ENCODE measurements at places on chromosomes 11 and 22. TPM values are rescaled to one million over a fixed set of nuclear protein-coding genes. Genes with fewer than 3 reads are reported as not detected.

GRCh38 chr22:42368379-42369249 is 63.6 kb downstream of the NFAM1 start:
- H3K4me3 ChIP-seq = peak overlapping the region; percentile 62
- DNase-seq = peak; percentile 64
- H3K27ac ChIP-seq = peak overlapping the region; percentile 26
- H3K36me3 ChIP-seq = no peaks in the 10 kb centered on the region

DNA sequence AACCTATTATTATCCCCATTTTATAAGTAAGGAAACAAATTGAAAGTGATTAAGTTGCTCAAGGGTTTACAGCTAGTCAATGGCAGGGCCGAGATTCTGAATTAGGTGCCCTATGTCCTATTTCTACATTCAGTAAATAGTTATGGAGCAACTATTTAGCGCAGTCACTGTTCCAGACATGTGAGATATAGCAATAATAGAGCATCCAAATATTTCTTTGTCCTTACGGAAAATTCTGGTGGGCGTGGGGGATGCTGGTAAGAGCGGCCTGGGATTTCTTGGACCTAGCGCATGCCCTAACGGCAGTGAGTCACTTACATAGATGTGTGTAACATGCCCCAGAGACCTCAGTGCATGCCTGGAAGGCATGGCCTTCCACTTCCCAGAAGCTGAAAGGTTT is 4.4 kb downstream of the DTX4 start:
- no peaks in the 10 kb centered on the region for H3K27me3 ChIP-seq
- H3K4me3 ChIP-seq = no peak overlapping the region
- peaks cover 50% of the 10 kb centered on the region for H3K4me1 ChIP-seq
- no peak for DNase-seq
- H3K36me3 ChIP-seq = no peaks in the 10 kb centered on the region

- no peak overlapping the region for H3K27ac ChIP-seq
- no peaks in the 10 kb centered on the region for H3K27me3 ChIP-seq
These were observed 77.8 kb downstream of the BBOX1 start for GRCh38 chr11:27118371-27118770.

DNA sequence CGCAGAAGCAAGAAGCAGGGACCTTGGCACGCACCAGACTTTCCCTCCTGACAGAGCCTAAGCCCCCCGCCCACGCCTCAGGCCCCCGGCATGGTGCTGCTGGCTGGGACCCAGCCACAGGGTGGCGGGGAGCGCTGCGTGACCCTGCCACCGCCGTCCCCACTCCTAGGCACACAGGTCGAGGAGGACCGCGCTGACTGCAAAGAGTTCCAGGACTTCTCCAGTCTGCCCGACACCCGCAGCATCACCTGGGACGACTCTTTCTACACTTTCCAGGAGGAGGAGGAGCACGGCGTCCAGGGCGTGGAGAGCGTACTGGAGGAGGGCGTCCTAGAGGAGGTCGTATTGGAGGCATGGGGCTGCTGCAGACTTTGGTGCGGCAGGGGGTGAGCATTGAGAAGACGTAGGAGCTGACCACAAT is 103.7 kb downstream of the TRIM51G start:
- DNase-seq = no peak
- no peak overlapping the region for H3K4me3 ChIP-seq
- H3K36me3 ChIP-seq = no peaks in the 10 kb centered on the region
- H3K27ac ChIP-seq = no peak overlapping the region
- H3K27me3 ChIP-seq = no peaks in the 10 kb centered on the region

DNA sequence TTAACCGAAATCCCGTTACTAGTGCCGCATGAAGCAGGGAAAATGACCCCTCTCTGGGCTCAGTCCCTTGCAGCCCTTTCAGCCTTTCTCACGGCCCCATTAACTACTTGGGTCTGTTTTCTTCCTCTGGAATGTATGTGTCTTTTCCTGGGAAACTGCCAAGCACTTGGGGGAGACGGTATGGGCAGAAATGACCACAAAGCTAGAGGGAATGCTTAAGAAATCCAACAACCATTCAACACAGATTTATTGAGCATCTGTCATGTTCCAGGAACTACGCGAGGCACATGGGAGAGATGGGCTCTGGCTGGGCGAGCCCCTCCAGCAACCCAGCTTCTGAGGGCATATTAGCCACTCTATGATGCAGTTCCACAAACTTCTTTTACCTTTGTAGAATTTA is 462.6 kb downstream of the BUD13 start:
- no peaks in the 10 kb centered on the region for H3K36me3 ChIP-seq
- no peak overlapping the region for H3K4me3 ChIP-seq
- H3K27ac ChIP-seq = no peak overlapping the region
- H3K27me3 ChIP-seq = no peaks in the 10 kb centered on the region
- DNase-seq = no peak

- peak; percentile 95 for DNase-seq
- H3K36me3 ChIP-seq = no peaks in the 10 kb centered on the region
- H3K4me3 ChIP-seq = peak overlapping the region; percentile 55
- H3K27ac ChIP-seq = no peak overlapping the region
These were observed 1.4 kb downstream of the BDNF start for GRCh38 chr11:27698872-27699241.

GRCh38 chr11:75668451-75669297 is at the start of gene MAP6:
Gene MAP6 (minus strand): TSS chr11:75669038. CDS start chr11:75668369, 669 bp downstream.
- H3K27me3 ChIP-seq = peaks cover 4% of the 10 kb centered on the region
- H3K4me1 ChIP-seq = peaks cover 24% of the 10 kb centered on the region
- H3K27ac ChIP-seq = no peak within 1 kb of the TSS
- no peaks in the 10 kb centered on the region for H3K36me3 ChIP-seq
- peak; percentile 80 for DNase-seq

DNA sequence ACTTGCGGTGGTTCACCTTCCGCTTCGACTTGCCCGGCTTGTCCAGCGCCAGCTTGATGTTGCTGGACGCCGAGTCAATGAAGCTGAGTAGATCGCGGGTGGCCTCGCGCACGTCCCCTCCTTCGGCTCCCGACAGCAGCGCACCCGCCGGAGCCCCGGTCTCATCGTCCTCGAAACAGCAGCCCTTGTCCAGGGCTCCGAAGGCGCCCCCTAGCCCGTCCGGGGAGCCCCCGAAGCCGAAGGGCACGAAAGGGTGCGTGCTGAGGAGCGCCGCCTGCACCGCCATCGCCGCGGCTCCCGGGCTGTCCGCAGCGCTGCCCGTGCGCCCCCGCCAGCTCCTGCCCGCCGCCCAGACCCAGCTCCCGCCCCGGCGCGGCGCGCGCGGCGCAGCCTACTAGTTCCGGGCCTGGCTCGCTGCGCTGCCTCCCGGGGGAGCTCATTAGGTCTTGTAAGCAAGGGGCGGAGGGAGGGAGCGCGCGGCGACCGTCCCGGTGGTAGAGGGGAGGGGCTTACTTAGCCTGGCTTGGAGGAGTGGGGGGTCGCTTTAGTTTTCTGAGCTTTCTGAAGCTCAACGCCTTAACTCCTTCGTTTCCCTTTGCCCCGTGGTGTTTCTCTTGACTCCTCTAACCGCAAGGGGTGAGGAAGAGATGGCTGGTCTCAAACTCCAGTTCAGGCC is at the start of gene FAM181B:
FAM181B (minus strand) TSS at position 421 of the 676 bp plus-strand sequence; CDS start at position 286, 135 bp downstream.
- peak; percentile 89 for DNase-seq
- H3K4me3 ChIP-seq = peak within 1 kb of the TSS; percentile 56

GRCh38 chr11:92642177-92642931 is 327.1 kb upstream of the MTNR1B start:
- no peaks in the 10 kb centered on the region for H3K4me1 ChIP-seq
- no peak overlapping the region for H3K4me3 ChIP-seq
- no peak for DNase-seq
- H3K36me3 ChIP-seq = no peaks in the 10 kb centered on the region

DNA sequence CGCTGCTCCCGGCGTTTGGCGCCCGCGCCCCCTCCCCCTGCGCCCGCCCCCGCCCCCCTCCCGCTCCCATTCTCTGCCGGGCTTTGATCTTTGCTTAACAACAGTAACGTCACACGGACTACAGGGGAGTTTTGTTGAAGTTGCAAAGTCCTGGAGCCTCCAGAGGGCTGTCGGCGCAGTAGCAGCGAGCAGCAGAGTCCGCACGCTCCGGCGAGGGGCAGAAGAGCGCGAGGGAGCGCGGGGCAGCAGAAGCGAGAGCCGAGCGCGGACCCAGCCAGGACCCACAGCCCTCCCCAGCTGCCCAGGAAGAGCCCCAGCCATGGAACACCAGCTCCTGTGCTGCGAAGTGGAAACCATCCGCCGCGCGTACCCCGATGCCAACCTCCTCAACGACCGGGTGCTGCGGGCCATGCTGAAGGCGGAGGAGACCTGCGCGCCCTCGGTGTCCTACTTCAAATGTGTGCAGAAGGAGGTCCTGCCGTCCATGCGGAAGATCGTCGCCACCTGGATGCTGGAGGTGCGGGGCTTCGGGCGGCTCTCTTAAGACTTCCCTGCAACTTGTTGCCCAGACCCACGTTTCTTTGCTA is at the start of gene CCND1:
CCND1 (plus strand) TSS at position 162 of the 587 bp plus-strand sequence; CDS start at position 320, 158 bp downstream.
- H3K27me3 ChIP-seq = peaks cover 6% of the 10 kb centered on the region
- H3K4me1 ChIP-seq = peaks cover 90% of the 10 kb centered on the region
- peak within 1 kb of the TSS; percentile 73 for H3K4me3 ChIP-seq
- H3K36me3 ChIP-seq = no peaks in the 10 kb centered on the region
- peak within 1 kb of the TSS; percentile 86 for H3K27ac ChIP-seq

- H3K4me3 ChIP-seq = no peak overlapping the region
- DNase-seq = peak; percentile 42
- H3K27me3 ChIP-seq = no peaks in the 10 kb centered on the region
- H3K36me3 ChIP-seq = peaks cover 8% of the 10 kb centered on the region
- peaks cover 7% of the 10 kb centered on the region for H3K4me1 ChIP-seq
These were observed 32.2 kb downstream of the GNB1L start for GRCh38 chr22:19822301-19823117.

DNA sequence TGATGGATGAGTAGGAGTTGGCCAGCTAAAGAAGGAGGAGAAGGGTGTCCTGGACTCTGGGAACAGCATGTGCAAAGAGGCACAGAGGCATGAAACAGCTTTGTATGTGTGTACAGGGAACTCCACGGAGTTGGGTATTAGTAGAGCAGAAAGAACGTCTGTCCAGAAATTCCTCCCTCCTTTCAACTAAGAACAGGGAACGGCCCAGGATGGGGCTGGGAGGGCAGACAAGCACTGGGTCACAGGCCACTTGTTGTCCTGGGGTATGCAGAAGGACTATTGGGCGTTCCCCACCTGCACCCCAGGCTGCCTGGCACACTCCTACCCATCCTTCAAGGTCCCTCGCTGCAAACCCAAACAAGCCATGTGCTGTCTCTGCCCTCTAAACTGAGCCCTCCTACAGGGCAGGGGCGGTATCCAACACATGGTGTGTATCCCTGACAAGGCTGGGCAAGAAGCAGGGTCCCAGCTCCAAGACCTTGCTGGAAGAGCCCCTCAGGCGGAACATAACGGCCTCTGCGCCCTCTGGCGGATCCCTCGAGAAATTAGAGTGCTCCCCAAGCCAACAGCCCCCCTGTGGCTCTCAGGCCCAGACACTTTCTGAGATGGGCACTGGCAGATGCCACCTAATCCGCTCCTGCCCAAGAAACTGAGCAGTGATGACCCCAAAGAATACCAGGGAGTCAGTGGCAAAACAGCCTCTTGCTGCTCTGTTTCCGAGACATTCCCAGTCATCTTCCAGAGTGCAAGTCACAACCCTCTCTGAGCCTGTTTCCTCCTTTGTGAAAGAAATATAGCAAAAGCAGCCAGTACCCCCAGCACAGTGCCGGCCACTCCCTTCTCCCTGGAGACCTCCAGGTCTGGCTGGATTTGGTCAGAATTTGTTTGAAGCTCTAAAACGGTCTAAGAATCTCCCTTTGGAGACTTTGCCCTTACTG is 1.6 kb upstream of the ELFN2 start:
- peaks cover 26% of the 10 kb centered on the region for H3K4me1 ChIP-seq
- no peak overlapping the region for H3K4me3 ChIP-seq
- H3K36me3 ChIP-seq = no peaks in the 10 kb centered on the region
- peak; percentile 47 for DNase-seq
- H3K27ac ChIP-seq = no peak overlapping the region

GRCh38 chr11:1259561-1259960 is 36.7 kb downstream of the MUC5B start:
- no peaks in the 10 kb centered on the region for H3K27me3 ChIP-seq
- H3K4me3 ChIP-seq = no peak overlapping the region
- H3K27ac ChIP-seq = no peak overlapping the region
- H3K36me3 ChIP-seq = no peaks in the 10 kb centered on the region
- peaks cover 27% of the 10 kb centered on the region for H3K4me1 ChIP-seq

GRCh38 chr22:35480627-35481550 is 59.7 kb upstream of the RASD2 start:
- H3K4me1 ChIP-seq = peaks cover 48% of the 10 kb centered on the region
- H3K27me3 ChIP-seq = no peaks in the 10 kb centered on the region
- peak; percentile 55 for DNase-seq

- DNase-seq = no peak
- no peaks in the 10 kb centered on the region for H3K4me1 ChIP-seq
- no peak overlapping the region for H3K4me3 ChIP-seq
- no peaks in the 10 kb centered on the region for H3K36me3 ChIP-seq
These were observed 21.3 kb upstream of the SLC5A1 start for GRCh38 chr22:32021716-32022115.

Gene WBP2NL
- 4.8 TPM for total RNA-seq

Gene ADORA2A
- 5.0 TPM for total RNA-seq

Gene OR51B5
- total RNA-seq = 0.92 TPM

Gene C22orf42
- total RNA-seq = not detected

Gene OR51B4
- total RNA-seq = not detected

Gene LARGE1
- total RNA-seq = 110 TPM

Gene KCNJ1
- not detected for total RNA-seq

Gene UCP2
- 41.9 TPM for total RNA-seq

Gene CDC45
- 7.9 TPM for total RNA-seq

Data from stomach (tissue), 19 donors.